ENCODE measurements at places on chromosomes 2 and 18.

GRCh38 chr2:195663007-195663406 is 6.0 kb downstream of the SLC39A10 start:
- no peak for DNase-seq

GRCh38 chr2:223054193-223054781 is 2.3 kb downstream of the KCNE4 start:
- no peak for DNase-seq

GRCh38 chr2:154692927-154693326 is 5.6 kb upstream of the KCNJ3 start:
- DNase-seq: no peak

- DNase-seq: no peak
Observed at GRCh38 chr2:38549851-38550250, 52.9 kb downstream of the HNRNPLL start.

- DNase-seq: no peak
Observed at GRCh38 chr2:30193104-30193681, 38.1 kb upstream of the LBH start.

GRCh38 chr2:76323381-76323780 is 612.7 kb upstream of the GCFC2 start:
- DNase-seq: no peak

DNA sequence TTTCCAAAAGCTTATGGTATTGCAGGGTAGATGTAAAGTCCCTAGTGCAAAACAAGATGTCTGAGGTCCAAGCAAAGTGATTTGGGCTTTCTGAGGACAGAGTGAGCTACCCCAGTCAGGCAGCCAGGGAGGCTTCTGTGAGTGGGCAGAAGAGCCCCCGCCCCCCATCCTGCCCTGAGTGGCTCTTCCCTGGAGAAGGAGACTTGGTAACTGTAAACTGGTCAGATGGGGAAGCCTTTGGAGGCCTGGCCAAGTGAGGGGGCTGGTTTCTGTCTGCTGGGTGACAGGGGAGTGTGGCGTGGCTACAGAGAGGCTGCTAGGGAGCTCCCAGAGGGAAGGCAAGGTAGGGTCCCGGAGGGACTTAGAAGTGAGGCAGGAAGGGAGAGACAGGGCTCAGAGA is 181.3 kb upstream of the HAAO start:
- DNase-seq: no peak

DNA sequence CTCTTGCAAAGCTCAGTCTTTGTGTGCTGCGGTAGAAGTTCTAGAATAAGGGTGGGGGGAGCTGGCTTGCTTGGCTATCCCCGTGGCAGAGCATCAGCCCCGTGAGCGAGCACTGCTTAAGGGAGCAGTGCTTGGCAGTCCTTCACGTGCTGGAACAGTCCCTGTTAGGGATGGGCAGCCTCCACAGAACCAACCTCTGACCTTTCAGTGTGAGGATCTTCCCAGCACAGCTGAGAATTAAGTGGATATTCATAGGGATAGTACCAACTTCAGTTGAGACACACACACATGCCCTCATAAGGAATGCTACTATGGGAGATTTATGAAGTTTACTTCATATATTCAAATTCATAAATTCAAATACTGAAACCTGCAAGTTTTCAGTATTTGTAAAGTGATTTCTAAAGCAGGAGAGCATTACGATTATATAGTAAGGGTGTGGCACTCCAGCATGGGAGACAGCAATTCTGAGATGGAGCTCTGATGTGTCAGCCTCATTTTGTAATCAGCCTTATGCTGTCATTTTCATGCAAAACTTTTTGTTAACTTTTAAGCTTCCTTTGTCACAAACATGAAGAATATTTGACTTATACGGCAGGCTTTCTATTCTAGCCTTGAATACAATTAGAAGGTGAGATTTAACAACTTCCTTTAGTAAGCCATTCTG is 39.5 kb downstream of the ATP9B start:
- DNase-seq: no peak

GRCh38 chr18:13868501-13869271 is 44.7 kb downstream of the MC5R start:
- DNase-seq: no peak

DNA sequence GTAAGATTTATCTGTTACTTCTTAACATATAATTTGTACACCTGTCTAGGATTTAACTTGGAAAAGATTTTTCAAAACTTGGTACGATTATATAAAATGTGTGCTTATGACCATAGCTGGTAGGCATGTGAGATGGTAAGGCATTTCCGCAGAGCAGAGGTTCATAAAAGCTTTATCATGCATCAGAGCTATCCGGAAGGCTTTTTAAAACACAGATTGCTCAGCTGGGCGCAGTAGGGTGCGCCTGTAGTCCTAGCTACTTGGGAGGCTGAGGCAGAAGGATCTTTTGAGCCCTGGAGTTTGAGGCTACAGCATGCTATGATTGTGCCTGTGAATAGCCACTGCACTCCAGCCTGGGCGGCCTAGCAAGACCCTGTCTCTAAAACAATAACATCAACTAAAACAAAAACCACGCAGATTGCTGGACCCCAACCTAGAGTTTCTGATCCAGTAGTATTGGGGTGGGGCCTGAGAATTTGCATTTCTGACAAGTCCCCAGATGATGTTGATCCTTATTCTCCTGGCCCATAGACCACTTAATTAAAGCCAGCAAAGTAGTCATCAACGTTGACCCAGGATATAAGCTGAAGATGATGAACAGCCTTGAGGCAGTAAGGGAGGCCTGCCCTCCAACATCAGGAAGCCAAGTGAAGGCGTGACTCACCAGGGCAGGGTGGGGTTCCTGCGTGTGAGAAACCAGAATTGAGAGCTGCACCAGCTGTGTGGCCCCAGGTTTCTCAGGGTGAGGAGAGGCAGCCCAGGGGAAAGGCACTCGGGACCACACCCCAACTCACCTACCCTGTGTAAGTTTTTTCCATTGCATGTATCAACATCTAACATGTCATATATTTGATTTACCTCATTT is 21.6 kb upstream of the SLC20A1 start:
- peak; percentile 60 for DNase-seq

- DNase-seq: no peak
Observed at GRCh38 chr18:54948350-54948837, 10.9 kb downstream of the CCDC68 start.

- no peak for DNase-seq
Observed at GRCh38 chr2:287471-287885, 413 bp downstream of the ALKAL2 start.

DNA sequence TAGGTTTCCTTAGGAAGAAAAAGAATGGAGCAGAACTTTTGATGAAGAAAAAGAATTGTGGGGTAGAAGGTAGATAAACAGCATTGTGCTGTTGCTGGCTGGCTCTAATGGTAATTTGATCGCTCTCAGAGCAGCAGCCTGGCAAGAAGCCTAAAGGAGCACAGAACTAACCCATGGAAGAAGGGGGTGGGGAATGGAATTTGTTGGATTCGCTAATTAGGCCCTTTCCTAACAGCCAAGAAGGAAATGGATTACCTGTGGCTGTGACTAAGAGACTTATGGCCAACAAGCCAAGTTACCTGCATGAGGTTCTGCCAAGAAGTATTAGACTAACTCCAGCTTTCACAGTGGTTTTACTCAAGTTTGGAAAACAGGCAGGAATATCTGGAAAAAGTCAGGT is 210.6 kb downstream of the IKZF2 start:
- DNase-seq: peak; percentile 97

GRCh38 chr2:16409849-16410248 is 255.8 kb downstream of the CYRIA start:
- no peak for DNase-seq

DNA sequence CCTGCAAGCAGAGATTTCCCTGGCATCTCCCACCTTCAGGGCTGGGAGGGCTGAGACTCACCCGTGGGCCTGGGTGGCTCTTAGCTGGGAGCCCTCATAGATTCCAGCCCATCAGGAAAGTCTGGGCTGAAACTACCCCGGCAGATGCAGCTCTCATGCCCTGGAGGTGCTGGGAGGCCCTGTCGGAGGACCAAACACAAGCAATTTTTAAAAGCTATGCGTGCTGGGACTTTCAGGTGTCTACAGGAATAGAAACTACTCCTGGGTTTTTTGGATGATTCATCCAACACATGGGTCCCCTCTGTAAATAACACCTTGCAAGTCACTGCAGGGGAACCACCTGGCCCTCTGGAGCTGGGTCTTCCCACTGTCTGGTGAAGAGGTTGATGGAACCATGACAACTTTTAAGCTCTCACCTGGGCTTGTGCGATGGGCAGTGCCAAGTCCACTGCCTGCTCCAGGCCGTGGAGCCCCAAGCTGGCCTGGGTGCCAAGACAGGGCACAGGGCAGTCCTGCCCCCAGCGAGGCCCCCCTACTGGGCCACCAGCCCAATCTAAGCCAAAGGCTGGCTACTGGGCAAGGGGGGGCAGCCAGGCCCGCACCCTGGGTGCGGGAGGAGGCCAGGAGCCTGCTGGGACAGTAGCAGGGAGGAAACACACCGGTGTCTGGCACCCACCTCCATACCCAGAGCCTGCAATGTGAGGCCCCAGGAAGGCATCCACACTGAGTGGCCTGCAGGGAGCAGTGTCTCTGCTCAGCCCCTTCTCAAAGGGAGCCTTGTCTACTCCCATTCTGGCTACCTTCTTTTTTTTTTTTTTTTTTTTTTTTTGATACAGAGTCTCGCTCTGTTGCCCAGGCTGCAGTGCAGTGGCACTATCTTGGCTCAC is 1.1 kb upstream of the GPR55 start:
- DNase-seq: no peak

- peak; percentile 98 for DNase-seq
Observed at GRCh38 chr2:56522605-56523089, 338.9 kb downstream of the CCDC85A start.

DNA sequence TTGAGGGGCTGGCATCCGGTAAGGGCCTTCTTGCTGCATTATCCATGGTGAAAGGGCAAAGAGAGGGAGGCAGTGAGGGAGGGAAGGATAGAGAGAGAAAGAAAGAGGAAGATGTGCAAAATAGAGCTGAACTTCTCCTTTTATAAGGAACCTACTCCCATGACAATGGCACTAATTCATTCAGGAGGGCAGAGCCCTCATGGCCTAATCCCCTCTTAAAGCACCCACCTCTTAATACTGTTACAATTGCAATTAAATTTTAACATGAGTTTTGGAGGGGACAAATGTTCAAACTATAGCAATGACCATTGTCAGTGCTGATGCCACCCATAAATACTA is 60.2 kb downstream of the CXCR4 start:
- no peak for DNase-seq

GRCh38 chr2:159379181-159379580 is 92.7 kb upstream of the WDSUB1 start:
- DNase-seq: no peak

GRCh38 chr2:181886192-181886591 is 5.3 kb upstream of the ITPRID2 start:
- peak; percentile 52 for DNase-seq

DNA sequence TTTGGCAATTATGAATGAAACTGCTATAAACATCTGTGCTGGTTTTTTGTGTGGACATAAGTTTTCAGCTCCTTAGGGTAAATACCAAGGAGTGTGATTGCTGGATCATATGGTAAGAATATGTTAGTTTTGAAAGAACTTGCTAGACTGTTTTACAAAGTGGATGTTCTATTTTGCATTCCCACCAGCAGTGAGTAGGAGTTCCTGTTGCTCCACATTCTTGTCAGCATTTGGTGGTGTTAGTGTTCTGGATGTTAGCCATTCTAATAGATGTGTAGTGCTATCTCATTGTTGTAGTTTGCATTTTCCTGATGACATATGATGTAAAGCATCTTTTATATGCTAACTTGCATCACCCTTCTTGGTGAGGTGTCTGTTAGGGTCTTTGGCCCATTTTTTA is 304.6 kb downstream of the NUP35 start:
- no peak for DNase-seq

DNA sequence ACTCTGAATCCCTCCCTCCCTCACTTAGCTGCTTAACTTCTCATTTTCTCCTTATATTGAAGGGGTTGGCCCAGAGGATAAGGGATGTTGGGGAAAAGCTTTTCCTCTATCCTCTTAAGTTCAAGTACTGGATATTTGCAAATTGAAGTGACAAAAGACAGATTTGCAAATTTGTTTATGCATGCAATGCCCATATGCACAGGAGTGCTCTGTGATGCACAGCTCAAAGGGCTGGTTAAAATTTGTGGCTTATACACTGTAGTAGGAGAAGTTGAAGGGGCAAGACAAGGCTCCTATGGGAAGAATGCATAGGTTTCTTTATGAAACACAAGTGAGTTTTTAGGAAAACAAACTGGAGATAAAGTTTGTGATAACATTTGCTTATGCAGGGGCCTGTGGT is 8.4 kb upstream of the MSH6 start:
- DNase-seq: no peak

DNA sequence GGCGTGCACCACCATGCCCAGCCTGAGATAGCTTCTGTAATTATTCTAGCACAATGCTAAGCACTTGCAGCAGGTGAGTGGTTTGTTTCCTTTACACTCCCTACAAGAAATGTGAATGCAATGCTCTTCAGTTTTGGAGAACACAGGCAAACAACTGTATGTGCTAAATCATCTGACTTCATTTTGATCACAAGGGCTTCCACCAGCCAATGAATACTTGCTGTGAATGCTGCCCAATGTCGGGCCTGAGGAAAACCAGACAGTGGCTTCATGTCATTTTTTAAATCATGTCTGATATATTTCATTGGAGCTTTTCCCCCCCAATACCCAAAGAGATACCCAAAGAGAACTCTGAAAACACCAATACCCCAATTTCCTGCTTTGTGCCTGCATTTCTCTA is 155.6 kb upstream of the XPO1 start:
- no peak for DNase-seq

DNA sequence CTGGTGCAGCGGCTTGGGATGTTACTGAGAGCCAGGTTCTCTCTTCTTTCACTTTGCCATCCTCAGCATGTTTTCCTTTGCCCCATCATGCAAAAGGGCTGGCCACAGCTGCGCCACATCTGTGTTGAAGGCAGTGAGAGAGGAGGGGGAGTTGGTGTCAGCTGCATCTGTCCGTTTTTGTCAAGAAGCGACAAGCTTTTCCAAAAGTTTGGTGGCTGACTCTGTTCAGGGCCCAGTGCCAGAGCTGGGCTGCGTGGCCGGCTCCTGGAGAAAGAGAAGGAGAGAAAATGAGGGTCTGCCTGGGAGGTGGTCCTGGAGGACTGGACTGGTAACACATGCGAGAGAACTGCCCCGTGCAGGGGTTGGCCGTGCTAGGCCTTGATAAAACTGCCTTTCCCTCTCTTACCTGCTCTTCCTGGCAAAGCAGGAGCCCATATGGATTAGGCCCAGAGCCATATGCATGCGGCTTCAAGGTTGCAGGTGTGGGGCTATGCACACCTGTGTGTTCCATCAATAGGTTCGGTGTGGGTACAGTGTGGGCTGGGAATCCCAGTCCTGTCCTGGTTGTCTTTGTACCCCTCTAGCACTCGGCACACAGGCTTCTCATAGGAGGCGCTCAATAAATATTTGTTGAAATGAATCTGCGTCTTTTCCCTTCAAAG is 9.0 kb downstream of the RNF144A start:
- no peak for DNase-seq

DNA sequence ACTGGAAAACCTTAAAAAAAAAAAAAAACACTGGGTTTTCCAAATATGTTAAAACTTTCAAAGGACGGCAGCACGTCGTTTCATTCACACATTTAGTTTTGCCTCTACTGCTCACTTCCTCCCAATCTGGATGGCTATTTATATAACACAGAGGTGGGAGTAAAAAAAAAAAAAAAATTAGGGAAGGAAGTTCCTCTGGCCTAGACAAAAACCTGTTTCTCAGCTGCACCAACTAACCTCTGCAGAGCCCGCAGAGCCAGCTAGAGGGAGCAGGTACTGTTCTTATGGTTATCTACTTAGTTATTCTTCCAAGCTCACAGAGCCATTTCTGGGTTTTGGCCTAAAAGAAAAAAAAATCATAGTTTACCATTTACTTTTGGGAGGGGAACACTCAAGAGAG is 28.1 kb downstream of the SLC1A4 start:
- no peak for DNase-seq
